Forelimb muscle (tissue), 1 donor: ENCODE measurements at places on chromosomes 2 and 18.

DNA sequence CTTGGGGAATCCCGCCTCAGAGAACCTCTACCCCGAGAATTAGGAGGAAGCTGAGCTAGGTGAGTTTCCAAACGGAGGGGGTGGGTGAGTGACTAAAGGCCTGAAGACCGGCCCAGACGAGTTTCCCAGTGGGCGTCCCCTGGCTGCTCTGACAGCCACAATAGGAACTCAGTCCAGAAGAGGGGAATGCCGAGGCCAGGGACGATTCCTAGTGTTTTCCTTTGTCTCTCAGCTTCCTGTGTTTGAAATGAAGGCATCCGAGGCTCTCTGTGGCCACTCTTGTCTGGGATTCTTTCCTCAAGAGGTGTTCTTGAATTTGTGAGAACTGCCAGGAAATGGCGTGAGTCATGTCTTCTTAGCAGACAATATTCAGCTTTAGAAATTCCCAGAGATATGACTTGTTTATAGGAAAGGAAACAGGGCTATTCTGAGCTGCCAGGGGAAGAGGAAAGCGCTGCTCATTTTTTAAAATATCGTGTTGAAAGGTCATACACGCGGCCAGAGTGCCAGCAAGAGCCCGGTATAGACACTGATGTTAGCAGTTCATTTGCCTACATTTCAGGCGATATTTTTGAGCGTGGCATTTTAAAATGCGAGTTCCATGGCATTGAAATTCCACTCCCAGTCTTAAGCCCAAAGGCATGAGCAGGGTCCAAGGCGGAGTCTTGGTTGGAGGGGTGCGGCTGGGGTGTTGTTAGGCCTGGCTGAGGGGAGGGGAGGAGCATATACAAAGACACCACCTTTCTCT lies 169.1 kb upstream of the KLF7 start:
- DNase-seq, result peak; percentile 59

- DNase-seq, result no peak
Observed at GRCh38 chr2:149388120-149388816, 57.9 kb downstream of the LYPD6 start.

DNA sequence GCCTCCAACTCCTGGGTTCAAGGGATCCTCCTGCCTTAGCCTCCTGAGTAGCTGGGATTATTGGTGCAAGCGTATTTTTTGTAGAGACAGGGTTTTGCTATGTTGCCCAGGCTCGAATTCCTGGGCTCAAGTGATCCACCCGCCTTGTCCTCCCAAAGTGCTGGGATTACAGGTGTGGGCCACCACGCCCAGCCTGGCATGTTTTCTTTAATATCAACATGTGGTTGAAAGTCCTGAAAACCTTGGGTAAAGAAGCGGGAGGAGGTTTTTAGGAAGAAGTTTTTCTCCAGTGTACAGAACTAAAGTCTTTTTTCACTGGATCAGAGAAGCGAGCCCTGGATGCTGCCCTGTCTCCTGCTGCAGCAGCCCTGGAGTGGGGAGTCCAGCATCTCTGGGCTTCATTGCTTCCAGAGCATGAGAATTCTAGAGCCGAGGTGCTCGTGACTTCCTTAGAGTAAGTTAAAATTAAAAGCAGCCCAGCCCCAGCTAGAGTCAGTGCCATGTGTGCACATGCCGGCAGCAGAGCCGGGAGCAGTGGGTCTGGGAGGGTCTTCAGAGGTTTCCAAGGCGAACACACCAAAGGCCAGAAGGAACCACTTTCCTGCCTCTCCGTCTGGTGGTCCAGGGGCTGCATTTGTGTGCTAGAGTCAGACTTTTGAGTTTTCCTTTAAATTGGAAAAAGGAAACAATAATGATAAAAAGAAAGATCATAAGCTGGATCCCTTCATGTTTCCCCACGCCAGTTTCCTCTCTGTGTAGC lies 31.2 kb downstream of the ITGB1BP1 start:
- DNase-seq, result no peak

- DNase-seq, result no peak
Observed at GRCh38 chr2:200658278-200658864, 72.6 kb downstream of the AOX1 start.

GRCh38 chr2:233850745-233851144 lies 3.6 kb downstream of the HJURP start:
- DNase-seq, result no peak
